ENCODE measurements at places on chromosomes 2 and 18. TPM values are rescaled to one million over a fixed set of nuclear protein-coding genes. Genes with fewer than 3 reads are reported as not detected.
A peak's percentile ranks its signal among the peaks of the same experiment; 100 is the strongest.

Gene GDF7
- polyA plus RNA-seq, result not detected

Gene SLC35F6
- polyA plus RNA-seq, result 28.5 TPM

Gene CERS6
- 8.0 TPM for polyA plus RNA-seq

Gene ALPI
- polyA plus RNA-seq, result not detected

Gene SULT1C4
- not detected for polyA plus RNA-seq

DNA sequence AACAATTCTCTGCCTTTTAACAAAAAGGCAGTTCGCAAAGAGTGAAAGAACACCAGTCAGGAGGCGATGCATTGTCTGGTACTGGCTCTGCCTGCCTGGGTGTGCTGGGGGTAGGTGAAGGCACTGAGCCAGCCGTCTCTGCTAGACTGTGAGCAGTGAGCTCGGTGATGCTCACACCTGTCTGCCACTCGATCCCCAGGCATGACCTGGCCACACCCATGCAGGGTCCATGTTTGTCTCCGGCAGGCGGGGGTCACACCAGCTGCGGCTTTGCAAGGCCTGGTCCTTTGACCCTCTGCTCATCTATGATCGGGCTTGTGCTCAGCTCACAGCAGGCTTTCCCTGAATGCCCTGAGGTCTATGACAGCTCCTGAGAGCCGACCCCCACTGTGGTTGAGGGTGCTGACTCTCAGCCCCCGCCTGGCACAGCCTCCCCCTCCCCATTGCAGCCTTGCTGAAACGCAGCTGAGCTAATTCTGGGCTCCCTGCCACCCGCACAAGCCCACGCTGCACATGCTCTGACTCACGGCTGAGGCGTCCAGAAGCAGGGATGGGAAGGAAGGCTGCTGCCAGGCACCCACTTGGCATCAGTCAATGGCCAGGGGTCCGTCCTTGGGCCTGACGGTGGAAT, 23.7 kb downstream of the CRACDL start:
- DNase-seq, result peak; percentile 85

GRCh38 chr2:197158591-197159550, 151.7 kb downstream of the ANKRD44 start:
- no peak for DNase-seq

DNA sequence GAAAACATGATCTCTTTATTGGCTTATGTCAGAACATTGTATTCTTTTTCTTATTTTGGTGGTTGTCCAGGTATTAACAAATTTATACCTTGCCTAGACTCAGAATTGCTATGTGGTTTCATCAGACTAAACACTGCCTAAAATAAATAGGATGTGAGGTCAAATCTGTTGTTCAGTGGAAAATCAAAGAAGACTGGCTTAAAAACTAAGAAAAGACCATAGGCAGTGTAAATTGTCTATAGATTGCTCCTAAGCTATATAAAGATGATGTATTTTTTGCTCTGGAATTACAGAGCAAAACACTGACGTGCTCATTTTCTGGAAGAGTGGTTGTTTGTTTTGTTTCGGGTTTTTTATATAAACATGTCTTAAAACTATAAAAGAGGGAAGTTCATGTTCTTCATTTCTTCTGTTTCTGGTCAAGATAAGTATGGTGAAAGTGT, 266.0 kb downstream of the ALPK2 start:
- DNase-seq, result no peak

GRCh38 chr2:161434118-161434517, 18.0 kb downstream of the TBR1 start:
- DNase-seq, result no peak

DNA sequence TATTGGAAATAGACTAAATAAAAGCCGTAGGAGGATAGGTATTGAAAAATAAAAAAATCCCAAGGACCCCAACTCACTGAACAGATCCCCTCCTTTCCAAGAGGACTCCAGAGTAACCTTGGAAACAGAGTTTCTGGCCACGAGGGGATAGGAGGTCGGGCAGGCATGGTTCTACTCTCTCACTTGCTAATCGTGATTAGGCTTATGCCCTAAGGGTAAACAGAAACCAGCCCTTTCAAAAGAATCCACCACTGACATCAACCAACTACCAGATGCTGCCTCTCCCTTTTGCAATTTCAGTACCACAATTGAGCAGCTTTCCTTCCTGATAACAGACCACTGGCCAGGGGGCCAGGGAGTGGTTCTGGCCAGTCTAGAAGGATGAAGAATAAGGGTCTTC, 477.8 kb downstream of the EIPR1 start:
- DNase-seq, result peak; percentile 7

- DNase-seq, result no peak
These were observed 1.6 kb downstream of the PLCL1 start for GRCh38 chr2:197805715-197806633.

DNA sequence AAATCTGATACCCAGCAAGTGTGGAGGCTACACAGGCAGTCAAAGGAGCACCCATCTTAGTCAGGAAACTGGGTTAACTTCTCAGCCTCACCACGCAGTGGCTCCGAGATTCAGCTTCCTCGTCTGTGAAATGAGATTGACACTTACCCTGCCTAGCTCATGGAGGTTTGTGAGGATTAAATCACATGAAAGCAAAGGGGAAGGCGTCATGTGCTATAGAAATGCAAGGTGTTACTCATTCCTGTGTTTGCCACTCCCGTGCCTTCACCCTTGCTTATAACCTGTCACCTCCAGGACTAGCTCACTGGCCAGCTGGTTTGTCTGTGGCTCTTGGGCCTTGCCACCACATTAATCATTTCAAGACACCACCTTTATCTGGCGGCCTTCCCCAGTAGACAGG, 118.9 kb upstream of the FOSL2 start:
- DNase-seq, result no peak

GRCh38 chr18:47932603-47933002, 2.1 kb upstream of the SMAD2 start:
- DNase-seq, result no peak

Data from foreskin keratinocyte (primary cell).